ENCODE measurements at places on chromosomes 7 and 10.

DNA sequence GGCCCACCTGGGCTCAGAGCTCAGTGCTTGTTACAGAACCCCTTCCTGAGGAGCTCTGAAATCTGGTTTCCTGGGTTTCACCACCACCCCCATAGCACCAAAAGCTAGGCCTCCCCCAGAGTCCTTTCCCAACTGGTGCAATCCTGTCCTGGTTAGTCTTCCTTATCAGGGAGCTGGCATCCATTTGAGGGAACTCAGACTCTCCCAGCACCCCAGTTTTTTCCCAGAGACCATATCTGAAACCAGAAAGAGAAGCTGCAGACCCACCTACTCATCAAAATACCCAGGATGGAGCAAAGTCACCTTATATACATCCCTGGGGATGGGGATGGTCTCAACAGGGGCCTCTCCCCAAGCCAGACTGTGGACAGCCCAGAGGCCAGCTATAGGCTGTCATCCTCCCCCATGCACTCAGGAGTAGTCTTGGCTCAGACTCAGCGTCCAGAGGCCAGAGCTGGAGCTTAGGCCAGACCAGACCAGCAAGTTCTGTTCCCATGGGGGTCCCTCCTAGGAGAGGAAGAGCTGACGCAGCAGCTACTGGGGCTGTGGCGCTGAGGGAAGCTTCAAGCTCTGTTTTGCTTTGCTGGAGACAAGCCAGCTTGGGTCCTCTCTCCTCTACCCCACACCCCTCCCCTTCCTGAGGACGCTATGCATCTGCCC is 3.0 kb downstream of the TBATA start:
- no peak for DNase-seq

DNA sequence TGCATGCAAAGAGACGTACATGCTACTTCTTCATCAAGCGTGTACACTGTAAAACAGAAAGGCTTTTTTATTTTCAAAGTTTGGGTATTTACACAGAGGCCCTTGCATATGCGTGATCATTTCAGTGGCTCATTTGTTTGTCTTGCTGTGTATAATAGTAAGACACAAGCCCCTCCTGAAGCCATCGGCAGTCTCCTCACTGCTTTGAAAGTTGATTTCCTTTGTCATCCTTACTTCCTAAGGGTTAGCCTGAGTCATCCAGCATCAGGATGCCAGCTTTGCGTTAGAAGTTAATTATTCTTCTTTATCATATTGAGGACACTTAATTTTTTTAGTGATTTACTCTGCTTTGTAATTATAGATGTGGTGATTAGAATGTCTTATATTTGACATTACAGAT is 72.5 kb upstream of the CTBP2 start:
- no peak for DNase-seq

GRCh38 chr10:71348850-71349249 is 29.8 kb downstream of the SLC29A3 start:
- no peak for DNase-seq

GRCh38 chr7:116384936-116385635 is 114.5 kb upstream of the CAV2 start:
- no peak for DNase-seq

DNA sequence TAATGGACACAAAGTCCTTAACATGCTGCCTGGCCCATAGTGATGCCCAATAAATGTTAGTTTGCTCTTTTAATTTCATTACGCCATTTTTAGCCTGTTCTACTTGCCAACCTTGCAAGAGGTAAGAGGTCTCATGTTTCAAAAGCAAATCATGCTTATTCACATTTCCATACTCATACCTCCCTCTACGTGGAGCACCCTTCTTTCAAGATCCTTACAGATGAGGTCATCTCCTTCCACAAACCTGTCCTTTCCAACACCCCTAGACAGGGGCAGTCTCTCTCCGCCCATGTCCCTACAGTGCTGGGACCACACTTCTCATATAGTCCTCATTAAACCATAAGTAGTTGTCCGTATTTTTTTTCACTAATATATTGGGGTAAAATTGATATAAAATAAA is 271.3 kb downstream of the FGFR2 start:
- no peak for DNase-seq

- DNase-seq, result no peak
These were observed 127.2 kb downstream of the CELF2 start for GRCh38 chr10:11144626-11145494.
